ENCODE measurements at places on chromosomes 1 and 21. TPM values are rescaled to one million over a fixed set of nuclear protein-coding genes. Genes with fewer than 3 reads are reported as not detected.

DNA sequence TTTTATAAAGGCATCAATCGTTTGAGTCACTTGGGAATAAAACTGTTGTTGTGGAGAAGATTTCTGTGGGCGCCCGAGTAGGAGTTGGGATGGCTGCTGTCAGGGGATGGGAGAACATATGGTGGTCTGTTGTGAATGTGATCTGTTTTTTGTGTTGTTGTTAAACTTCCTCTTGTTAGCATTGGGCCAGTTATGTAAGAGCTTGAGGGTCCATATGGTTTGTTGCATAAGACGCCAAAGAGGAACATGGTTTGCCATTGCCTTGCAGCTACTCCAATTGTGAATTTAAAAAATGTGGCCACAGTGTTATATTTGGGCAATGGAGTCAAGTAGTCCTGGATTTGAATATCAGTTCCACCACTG lies 136.1 kb upstream of the JUN start:
- DNase-seq = no peak

- no peak for DNase-seq
Observed at GRCh38 chr1:110430366-110430765, 20.6 kb upstream of the PROK1 start.

FOXD2 gene
- total RNA-seq = 0.05 TPM

MTMR11 gene
- 1.6 TPM for total RNA-seq

OR6P1 gene
- total RNA-seq = not detected

DNA sequence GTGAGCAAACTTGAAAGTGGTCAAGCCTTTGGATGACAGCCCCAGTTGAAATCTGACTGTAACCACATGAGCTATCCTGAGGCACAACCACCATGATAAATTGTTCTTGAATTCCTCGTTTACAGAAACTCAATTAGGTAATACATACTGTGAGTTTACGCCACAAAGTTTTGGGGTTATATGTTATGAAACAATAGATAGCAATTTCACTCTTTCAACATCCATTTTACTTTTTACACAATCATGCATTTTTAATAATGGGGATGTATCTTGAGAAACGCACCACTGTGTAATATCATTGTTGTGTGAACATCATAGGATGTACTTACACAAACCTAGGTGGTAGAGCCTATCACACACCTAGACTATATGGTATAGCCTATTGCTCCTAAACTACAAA lies 35.4 kb downstream of the OR2C3 start:
- no peak for DNase-seq

DNA sequence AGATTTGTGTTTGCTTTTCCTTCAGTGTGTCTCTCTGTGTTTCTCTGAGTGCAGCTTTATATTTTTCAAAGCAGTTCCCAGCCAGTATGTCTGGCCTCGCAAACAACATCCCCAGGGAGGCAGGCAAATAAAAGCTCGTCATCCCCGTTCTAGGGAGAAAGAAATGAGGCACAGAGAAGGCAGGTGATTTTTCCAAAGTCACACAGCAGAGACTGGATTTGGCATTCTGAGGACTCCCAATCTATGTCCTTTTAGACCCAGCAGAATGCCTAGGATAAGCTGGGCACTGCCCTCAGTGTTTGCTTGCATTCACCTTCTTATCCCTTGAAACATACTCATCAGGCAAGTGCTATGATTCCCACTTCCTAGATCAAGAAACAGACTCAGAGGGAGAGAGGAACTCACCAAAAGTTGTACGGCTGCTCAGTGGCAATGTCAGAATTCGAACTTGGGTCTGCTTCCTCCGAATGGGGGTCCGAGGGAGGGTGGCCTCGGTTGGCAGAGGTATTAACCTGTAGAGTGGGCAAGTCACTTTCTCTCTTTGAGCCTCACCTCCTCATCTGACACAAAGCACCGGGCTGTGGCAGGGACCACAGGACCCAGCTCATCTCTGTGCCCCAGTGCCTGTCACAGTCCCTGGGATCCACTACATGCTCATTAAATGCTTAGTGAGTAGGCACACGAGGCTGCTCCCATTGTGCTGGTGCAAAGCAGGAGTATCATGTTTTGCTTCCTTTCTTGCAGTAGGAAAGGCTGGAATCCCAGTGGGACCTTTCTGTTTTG lies 4.2 kb downstream of the RAP1GAP start:
- DNase-seq = no peak

DNA sequence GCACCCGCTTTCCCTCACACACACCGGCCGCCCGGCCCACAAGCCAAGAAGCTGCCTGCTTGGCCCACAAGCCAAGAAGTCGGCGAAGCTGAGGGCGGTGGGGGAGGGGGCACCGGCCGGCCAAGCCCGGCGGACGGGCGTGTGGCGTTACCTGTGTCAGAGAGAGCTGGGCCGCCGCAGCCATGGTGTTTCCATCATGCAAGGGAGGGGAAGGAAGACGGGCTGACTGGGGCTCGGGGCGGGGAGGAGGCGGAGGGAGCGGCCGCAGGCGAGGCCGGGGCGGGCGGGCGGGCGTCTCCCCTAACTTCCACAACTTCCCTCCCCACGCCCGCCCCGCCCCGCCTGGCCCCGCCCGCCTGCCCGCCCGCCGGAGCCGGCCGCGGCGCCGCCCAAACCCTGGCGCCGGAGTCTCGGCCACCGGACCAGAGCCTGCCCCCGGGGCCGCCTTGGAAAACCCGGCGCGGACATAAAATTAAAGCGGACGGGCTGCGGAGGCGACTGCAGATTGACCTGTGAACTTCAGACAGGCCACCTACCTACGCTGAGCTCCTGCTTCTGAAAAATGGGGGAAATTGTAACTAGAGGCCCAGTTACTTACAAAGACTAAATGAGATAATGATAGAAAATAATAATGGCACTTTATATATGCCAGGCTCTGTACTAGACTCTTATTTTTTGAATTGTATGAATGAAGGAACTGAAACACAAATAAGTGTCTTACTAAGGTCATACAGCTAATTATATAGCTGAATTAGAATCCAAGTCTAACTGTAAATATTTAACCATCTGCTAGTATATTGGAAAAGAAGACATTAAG lies at the start of gene EPS15:
Gene EPS15 (minus strand): TSS at position 219 of the 817 bp plus-strand sequence. CDS start 35 bp downstream, at position 184.
- peak; percentile 94 for DNase-seq

KCNK1 gene
- total RNA-seq = 12.3 TPM

DNA sequence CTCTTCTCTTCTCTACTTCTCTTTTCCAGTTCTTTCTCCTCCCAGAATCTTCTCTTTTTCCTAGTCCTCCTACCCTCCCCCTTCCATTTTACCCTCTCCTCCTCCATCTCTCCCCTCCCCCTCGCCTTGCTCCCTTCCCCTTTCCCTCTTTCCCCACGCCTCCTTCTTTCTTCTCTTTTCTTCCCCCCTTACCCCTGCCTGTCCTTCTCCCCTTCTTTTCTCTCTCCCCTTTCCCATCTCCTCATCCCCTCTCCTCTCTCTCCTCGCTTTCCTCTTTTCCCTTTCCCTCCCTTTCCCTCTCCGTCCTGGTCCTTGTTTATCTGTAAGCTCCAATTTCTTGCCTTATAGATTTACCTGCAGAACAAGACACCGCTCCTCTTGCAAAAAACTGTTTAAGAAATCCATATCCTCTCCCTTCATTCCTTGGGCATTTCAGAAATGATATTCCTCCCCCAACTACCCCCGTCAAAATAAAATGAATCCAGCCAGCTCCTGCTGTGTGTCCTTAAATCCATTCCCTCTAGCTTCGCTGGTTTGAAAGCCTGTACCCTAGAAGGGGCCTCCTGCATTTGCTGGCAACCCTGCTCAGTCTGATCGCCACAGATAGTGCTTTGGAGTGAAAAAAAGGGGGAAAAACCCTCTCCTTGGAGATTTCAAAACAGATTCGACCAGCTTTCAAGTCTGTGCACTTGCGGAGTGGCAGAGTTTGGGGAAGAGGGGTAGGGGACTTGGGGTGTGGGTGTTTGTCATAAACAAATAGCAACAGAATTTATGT lies 89.4 kb downstream of the PAPPA2 start:
- no peak for DNase-seq

GRCh38 chr1:98496256-98496995 lies 165.1 kb upstream of the SNX7 start:
- no peak for DNase-seq

GRCh38 chr1:53411541-53412152 lies 47.6 kb upstream of the DMRTB1 start:
- DNase-seq = no peak

- DNase-seq = no peak
Observed at GRCh38 chr1:65564493-65564892, 144.0 kb downstream of the LEPR start.

SLC45A1 gene
- not detected for total RNA-seq

DNA sequence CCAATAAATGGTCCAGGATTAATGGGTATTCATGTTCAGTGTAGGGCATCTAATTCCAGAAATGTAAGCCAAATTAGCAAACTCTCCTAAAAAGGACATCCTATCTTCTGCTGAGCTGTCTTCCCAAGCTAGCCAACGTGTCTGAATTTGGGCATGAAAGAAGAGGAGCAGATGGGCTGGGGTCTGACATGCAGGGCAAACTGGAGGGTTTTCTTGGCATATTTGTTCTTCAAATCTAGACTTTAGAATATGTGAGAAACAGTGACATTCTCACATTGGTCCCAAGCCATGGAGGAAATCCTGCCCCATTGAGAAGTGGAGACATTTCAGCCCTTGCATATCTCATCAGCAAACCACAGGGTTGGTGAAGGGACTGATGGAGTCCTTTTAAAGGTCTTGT lies 67.2 kb downstream of the LRIG2 start:
- DNase-seq = no peak

DNA sequence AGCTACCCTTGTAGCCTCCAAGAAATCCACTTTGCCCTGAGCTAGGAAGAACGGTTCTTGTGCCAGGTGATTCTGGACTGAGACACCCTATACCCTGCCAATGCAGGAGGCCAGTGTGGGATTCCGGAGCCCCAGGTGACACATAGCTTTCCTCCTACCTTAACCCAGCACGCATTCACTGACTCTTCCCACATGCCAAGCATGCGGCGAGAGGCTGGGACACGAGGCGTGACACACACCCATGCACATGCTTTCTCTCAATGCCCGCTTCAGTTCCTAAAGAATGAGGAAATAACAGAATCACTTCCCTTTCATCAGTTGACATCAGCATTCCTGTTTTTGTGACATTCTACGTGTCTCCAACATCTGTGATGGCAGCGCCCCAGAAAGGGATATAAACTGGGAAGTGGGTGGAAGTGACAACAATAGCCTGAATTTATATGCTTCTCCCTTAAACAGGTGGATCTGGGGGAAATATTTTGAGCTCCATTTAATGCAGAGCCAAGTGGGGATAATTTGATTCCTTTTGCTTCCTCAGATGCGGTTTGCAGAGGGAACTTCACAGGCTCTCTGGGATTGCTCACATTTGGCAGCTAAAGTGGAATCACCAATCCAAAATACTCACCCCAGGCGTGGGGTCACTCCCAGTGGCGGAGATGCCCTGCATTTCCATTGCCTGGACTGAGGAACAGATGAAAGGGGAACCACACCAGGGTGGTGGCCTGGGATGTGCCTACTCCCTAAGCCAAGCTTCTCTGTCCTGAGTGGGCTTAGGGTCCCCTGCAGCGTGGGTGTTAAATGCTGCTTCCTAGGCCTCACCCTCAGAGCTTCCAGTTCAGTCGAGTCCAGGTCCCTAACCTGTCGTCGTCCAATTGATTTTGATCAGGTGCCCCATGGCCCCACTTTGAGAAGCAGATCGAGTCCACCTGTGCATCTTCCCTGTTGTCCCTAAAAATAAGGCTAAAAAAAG lies 445.1 kb downstream of the SIPA1L2 start:
- DNase-seq = no peak

TTLL10 gene
- not detected for total RNA-seq

CSF3R gene
- 81.3 TPM for total RNA-seq

TRNP1 gene
- 10.0 TPM for total RNA-seq

DNA sequence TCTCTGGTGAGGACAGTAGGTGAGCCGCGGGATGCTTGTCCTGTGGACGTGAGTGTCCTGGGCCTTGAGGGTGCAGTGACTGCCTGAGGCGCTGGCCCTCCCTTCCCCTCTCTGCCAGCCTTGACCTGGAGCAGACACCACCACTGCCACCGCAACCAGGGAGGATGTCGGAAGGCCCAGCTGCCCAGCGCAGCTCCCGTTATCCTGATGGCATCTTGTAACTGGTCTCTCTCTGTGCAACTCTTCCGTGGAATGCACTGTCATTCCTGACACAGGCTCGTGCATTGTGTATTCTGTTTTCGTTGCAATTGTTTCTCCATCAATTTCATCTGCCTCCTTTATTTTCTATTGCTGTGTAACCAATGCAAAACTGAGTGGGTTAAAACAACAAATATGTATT lies 118.2 kb downstream of the PCBP3 start:
- DNase-seq = no peak

GRCh38 chr1:203084588-203085527 lies 954 bp downstream of the MYOG start:
- peak; percentile 34 for DNase-seq

C8A gene
- 669 TPM for total RNA-seq

GRCh38 chr1:164880644-164881043 lies 321.7 kb downstream of the PBX1 start:
- no peak for DNase-seq

DNA sequence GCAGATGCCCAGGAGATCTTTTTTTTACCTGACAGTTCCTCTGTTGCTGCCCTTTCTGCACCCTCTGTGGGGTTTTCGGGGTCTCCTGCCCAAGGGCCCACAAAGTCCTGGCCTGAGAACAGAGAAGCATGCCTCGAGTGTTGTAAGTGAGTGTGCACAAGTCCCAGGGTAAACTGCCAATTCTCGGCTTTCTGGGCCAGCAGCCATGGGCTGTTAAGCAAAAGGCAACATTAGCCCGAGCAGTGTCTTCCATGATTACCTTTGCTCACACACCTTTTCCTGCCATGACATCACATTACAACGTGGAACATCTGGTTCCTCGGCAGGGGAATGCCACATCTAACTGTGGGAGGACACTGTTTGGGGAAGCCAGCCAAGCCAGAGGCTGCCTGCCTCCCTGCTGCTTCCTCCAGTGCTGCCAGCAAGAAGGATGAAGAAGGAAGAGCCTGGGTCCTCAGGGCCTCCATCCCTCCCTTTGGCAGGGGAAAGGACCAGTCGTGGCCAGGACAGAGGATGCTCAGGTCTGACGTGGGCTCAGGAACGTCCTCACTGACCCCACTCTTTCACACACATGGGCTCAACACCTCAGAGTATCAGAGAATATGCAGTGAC lies 485.9 kb downstream of the OMA1 start:
- no peak for DNase-seq

DNA sequence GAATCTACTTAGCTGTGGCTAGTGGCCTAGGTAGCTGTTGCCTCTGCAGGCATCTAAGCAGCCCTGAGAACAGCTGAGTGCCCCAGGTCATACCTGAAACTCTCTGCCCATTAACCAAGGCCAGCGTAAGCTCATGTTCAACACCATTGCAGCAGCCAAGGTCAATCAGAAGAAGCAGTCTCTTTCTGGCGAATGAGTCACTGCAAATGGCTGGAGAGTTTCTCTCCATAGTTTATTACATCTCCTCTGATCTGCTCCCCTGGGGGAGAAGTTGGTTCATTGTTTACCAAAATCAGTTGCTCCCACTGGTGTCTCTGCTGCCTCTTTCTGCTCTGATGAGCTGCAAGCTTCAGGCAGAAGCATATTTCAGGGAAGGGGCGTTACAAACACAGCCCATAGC lies 6.9 kb upstream of the BCL9 start:
- no peak for DNase-seq

DNA sequence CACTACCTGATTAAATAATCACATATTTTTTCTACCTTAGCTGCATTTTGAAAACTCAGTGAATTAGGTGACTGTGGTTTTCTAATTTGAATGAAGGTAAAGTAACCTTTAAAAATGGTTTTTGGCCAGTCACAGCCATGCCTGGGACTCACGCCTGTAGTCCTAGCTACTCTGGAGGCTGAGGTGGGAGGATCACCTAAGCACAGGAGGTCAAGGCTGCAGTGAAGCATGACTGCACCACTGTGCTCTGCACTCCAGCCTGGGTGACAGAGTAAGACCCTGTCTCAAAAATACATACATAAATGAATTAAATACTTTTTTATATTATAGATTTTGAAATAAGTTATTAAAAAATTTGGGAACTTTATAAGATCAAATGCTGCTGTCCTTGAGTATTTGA lies 5.7 kb downstream of the CNST start:
- DNase-seq = no peak
